ENCODE measurements at places on chromosomes 11 and 22.

DNA sequence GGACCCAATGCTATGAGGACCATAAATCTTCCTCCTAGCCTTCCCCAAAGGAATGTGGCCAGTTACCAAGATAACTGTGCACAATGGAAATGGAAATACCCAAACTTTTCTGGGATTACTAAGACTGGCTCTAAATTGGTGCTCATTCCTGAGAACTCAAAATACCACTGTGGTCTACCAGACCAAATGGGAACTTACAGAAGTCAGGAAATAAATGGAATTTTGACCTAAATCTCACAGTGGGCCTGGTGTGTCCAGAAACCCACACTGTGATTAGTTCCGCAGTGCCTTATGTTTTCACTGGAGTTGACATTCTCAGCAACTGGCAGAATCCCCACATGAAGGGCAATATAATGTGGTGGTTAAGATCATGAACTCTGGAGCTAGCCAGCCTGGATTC lies 99.4 kb upstream of the ZC3H12C start:
- DNase-seq = no peak

GRCh38 chr11:89220684-89221339 lies 43.1 kb downstream of the TYR start:
- no peak for DNase-seq

GRCh38 chr11:90629229-90629806 lies 406.5 kb upstream of the CHORDC1 start:
- DNase-seq = no peak

GRCh38 chr11:34924714-34925113 lies 8.3 kb downstream of the PDHX start:
- no peak for DNase-seq

GRCh38 chr11:59142530-59143507 lies at the start of gene FAM111A:
Gene FAM111A (plus strand): TSS chr11:59142856. CDS start chr11:59148873, 6,017 bp downstream.
- DNase-seq = peak; percentile 90

- DNase-seq = no peak
These were observed 50.9 kb downstream of the CCDC34 start for GRCh38 chr11:27312110-27312509.

GRCh38 chr11:78815831-78816230 lies 241.2 kb upstream of the NARS2 start:
- no peak for DNase-seq

- no peak for DNase-seq
These were observed 92.2 kb downstream of the BRD1 start for GRCh38 chr22:49735411-49735900.

- DNase-seq = peak; percentile 32
These were observed 19.4 kb downstream of the HTR3A start for GRCh38 chr11:113994077-113994954.

- peak; percentile 94 for DNase-seq
These were observed at the start of gene ATG16L2 for GRCh38 chr11:72814286-72815109. Gene ATG16L2 (plus strand): TSS chr11:72814411. CDS start chr11:72814446, 35 bp downstream.

GRCh38 chr11:106072804-106073203 lies 4.3 kb downstream of the KBTBD3 start:
- no peak for DNase-seq

- no peak for DNase-seq
These were observed 149.7 kb downstream of the CTTN start for GRCh38 chr11:70547821-70548670.

- DNase-seq = no peak
These were observed 15.5 kb downstream of the TEF start for GRCh38 chr22:41397143-41397811.

- DNase-seq = no peak
These were observed 8.7 kb downstream of the SELENOM start for GRCh38 chr22:31098632-31099110.

GRCh38 chr22:47043835-47044721 lies 281.6 kb downstream of the TBC1D22A start:
- peak; percentile 74 for DNase-seq

GRCh38 chr11:22343371-22344032 lies 5.3 kb downstream of the SLC17A6 start:
- no peak for DNase-seq

DNA sequence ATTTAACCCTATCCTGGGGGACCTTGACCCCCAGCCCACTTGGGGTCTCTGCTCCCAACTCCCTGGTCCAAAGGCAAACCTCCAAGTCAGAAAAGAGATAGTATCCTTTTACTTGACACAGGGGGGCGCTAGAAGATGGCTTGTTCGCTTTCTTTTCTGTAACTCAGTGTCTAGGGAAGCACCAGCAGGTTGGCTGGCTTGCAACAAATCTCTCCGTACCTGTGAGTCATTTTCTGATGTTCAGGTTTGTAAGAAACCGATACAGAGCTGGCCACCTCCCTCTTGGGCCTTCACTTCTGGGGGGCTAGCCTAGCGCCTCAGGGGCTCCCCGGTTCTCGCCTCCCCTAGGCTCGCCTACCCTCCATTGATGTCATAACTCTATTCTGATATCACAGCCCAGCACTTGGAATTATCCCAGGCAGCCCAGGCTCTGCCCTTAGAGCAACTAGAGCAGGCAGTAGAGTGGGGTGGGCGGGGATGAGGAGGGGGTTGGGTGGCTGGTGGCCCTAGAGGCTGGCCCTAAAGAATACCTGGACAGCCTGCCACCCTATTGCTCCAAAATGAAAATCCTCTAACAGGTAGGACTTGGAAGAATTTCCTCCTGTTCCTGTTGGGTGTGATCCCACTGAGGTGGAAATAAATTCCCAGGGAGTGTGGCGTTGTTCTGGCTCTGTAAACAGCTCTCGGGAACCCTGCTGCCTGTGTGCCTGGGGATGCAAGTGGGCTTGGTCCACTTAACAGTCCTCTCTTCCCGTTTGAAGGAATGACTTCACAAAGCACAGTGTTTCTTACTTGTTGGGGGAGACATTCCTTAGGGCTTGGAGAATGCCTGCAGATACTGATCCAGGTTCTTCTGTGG lies 69.4 kb downstream of the OSBP2 start:
- peak; percentile 63 for DNase-seq

GRCh38 chr11:65036931-65037330 lies 4.1 kb upstream of the SAC3D1 start:
- no peak for DNase-seq

GRCh38 chr11:74135127-74135840 lies 35.5 kb downstream of the C2CD3 start:
- DNase-seq = no peak

GRCh38 chr22:48186146-48186790 lies 1423.8 kb downstream of the TBC1D22A start:
- no peak for DNase-seq

GRCh38 chr11:44046182-44046581 lies 1.6 kb upstream of the ACCSL start:
- DNase-seq = no peak

DNA sequence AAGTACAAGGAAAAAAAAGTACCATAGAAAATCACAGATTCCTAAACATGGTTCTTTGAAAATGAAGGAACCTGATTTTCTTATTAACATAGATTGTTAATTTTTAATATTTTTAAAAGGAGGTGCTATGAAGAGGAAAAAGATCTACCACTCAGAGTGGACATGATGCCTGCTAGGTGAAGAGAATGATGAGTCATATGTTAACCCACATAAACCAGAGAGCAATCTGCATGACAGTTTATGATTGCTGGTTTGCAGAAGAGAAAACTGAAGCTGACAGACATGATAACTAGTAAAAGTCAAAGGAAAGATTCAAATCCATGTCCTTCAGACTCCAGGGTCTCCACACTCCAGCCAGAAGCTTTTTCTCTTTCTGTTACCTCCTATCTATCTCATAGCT lies 1231.7 kb downstream of the LRRC4C start:
- no peak for DNase-seq

- DNase-seq = no peak
These were observed 15.5 kb downstream of the SLC1A2 start for GRCh38 chr11:35403765-35404387.

DNA sequence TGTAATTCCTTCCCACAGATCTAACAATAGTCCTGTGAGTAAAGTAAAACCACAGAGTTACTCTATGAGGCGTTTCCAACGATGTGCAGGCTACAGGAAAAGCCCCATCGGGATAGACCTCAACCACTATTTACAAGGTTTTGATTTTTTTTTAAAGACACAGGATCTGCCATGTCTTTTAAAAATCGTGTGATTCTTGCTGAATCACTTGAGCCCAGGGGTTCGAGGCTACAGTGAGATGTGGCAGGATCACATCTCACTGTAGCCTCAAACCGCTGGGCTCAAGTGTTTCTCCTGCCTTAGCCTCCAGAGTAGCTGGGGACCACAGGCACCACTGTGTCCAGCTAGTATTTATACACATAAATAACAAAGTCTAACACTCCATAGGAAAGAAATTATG lies 7.8 kb downstream of the TAF1D start:
- DNase-seq = no peak

GRCh38 chr11:66495401-66495854 lies 15.0 kb upstream of the BBS1 start:
- DNase-seq = no peak

DNA sequence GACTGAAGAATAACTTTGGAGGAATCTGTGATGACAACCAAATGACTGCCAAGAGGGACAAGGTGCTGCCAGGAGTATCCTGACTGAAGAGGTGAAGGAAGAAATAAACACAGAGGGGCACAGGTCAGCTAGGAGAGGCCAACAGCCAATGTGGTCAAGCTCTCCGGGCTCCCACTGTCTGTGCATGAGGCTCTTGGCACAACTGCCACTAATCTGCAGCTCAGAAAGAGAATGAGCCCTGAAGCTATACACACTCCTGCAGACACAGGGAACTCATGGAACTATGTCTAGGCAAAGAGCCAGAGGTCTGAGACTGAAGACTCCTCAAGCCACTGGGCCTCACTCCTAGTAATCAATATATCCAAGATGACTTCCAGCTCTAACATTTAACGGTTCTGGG lies 7.0 kb downstream of the THRSP start:
- no peak for DNase-seq

GRCh38 chr11:132111316-132111715 lies 740.9 kb downstream of the NTM start:
- peak; percentile 13 for DNase-seq

- DNase-seq = peak; percentile 7
These were observed 125.5 kb downstream of the C11orf87 start for GRCh38 chr11:109547356-109548027.

DNA sequence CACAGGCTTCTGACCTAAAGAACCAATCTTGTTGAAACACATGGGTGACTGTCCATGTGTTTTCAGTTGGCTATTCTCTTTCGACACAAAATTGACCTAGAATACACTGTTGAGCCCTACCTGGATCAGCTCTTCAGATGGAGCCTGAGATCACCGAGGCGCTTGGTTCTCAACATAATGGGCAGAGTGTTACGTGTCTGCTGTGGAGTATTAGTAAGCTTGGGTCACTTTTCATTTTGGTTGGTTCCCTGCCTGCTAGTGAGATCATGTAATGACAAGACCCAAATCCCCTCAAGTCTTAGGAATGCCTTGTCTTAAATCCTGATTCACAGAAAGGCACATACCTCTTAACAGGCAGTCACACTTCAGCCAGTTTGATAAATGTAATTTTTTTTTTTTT lies 8.7 kb downstream of the MED19 start:
- DNase-seq = no peak

- no peak for DNase-seq
These were observed 178.1 kb downstream of the UVRAG start for GRCh38 chr11:75993126-75993525.

DNA sequence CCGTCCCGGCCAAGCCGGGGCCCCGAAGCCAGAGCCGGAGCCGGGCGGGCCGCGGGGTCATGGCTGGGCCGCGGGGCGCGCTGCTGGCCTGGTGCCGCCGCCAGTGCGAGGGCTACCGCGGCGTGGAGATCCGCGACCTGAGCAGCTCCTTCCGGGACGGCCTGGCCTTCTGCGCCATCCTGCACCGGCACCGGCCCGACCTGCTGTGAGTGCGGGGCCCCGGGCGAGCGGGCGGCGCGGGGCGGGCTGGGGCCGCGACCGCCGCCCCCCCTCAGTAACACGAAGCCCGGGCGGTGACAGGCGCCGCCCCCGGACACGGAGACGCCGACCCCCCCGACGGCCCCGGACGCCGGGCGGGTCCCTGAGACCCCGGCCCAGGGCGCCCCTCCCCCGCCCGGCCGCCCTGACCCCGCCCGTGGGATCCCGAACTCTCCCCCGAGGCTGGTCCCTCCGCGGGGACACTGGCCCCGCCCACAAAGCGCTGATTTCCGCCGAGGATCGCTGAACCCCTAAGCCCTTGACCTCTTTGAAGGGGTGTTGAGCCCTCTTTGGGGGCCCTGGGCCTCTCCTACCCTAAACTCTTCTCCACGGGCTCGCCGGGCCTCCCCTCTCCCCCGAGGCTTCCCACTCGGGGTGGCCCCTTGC lies 389 bp downstream of the MICALL1 start:
- no peak for DNase-seq

GRCh38 chr11:57513911-57514537 lies 1.5 kb downstream of the SLC43A1 start:
- peak; percentile 43 for DNase-seq

DNA sequence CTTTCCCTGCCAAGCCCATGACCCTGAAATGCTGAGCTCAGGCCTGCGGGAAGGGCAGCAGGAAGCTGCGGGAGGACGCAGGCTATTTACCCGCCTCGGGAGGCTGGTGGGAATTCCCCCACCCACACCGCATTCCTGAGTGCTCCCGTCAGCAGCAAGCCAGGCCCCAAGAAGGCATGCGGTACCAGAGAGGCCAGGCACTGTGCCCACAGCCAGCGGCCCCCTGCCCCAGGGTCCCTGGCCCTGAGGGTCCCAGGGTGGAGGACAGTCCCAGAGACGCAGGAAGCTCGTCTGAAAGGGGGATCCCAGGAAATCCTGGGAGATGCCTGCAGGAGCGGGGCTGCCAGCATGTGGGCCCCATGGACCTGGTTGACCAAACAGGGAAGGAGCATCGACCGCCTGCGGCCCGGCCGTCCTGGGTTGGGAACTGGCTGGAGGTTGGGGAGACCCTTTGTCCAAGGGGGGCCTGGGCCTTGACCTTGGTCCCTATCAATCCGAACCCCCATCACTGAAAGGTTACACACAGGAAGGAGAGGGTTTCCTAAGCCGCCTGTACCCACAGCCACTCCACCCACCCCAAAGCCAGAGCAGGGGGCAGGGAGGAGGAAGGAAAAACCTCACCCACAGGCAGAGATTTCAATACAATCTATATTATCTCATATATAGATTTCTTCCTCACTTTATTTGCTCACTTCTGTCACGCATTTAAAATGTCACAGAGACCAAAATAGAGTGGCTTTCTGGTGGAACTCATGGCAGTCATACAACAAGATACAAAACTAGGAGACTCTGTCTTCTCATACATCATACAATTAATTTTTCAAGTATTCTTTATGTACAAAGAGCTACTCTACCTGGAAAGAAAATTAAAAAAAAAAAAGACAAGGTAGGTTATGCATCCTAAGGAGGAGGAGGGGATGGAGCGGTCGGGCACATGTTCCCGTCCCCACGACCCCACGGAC lies 17.1 kb downstream of the MAFF start:
- peak; percentile 93 for DNase-seq

Data from hepatic stellate cell (primary cell).